ENCODE measurements at places on chromosomes 4 and X.

GRCh38 chrX:153585827-153586226 lies 13.1 kb downstream of the CCNQ start:
- no peak for DNase-seq

DNA sequence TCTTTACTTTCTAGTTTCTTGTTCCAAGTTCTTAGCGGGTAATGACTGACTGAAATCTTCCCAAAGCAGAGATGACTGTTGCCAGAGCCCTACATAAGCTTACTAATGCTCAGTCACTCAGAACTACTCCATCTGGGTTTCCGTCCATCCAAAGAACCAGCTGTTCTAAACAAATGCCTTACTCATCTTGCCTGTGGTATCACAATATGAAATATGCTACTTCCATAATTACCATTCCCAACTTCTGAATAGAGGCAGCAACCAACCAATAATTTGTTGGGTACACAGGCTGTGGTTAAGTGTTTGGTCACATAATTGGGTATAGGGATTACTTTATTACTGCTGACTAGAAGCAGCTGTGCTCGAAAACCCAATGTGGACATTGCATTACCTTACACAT lies 930.2 kb upstream of the DIAPH2 start:
- peak; percentile 1 for DNase-seq

DNA sequence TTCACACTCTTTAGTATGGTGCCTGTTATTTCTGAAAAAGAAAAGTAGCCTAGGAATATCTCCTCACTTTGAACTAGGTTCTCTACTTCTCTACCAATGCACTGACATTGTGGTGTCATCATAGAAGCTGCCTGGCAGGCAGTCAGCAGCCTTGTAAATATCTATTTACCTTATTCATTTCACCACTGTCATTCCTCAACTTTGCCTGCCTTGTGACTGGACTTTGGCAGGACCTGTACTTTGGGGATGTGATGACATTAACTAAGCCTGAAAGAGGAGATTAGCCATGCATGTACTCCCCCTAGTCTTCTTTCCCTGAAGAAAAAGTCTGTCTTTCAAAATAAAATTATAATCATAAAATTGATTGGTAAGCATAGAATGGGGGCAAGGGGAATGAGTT lies 207.2 kb downstream of the ARAP2 start:
- no peak for DNase-seq

- DNase-seq: no peak
These were observed 283.6 kb downstream of the RPA4 start for GRCh38 chrX:97167333-97167732.

DNA sequence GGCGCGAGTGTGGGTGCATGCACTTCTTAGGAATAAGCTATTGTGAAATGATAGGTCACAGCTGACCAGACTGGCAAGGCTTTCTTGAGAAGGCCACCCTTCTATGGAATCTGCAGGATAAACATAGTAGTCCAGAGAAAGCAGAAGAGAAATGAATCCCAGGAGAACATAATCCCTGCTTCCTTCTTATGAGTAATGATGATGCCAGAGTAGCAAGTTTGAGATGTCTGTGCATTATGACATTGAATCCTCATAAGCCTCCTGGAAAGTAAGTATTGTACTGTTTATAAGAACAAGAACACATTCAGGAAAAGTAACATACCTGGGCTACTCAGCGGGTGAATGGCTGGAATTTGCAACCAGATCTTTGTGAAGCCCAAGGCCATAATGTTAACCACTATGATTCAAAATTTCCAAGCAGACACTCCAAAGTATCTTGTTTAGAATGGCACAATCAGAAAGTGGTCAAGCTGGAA lies 272.1 kb upstream of the HS3ST1 start:
- DNase-seq: peak; percentile 77

GRCh38 chr4:149050840-149051239 lies 608.6 kb upstream of the NR3C2 start:
- DNase-seq: no peak

- peak; percentile 4 for DNase-seq
These were observed 104.6 kb downstream of the NPFFR2 start for GRCh38 chr4:72136429-72136828.

DNA sequence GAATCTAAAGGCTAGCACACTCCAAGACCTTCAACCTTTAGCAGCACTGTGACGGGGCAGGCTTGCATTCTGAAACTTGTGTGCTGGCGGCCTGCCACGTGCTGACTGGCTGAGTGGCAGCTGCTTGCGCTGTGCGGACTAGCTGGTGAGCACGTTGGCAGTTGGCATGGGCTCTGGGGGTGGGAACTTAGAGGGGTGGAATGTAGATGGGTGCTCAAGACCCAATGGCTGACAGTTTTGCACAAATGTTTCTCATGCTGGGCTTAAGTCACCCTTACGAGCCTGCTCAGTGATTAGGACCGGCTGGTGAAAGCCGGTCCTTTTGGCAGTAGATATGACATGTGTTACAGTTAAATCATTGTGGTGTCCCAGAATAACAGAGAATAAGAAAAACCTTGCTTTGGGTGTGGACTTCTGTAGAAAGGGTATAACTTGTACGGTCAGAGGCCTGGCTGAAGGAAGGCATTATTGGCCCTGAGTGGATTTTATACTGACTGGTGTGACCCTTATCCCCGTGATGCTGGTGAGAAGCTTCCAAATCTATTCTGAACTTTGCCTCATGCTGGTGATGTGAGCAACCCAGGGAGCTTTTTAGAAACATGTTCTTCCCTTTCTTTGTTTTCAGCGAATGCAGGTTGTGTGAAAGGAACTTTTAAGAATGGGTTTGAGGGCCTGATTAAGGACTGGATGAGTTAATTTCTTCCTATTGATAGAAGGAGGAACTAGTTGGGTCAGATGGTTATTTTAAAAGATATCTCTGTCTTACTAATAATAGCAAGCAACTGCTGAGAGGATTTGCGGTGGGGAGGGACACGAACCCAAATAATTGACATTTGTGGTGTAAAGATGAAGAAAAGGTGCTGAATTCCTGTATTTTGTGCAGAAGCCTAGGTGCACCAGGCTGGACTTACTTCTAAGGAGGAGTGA lies 107.4 kb upstream of the SLC4A4 start:
- DNase-seq: no peak

DNA sequence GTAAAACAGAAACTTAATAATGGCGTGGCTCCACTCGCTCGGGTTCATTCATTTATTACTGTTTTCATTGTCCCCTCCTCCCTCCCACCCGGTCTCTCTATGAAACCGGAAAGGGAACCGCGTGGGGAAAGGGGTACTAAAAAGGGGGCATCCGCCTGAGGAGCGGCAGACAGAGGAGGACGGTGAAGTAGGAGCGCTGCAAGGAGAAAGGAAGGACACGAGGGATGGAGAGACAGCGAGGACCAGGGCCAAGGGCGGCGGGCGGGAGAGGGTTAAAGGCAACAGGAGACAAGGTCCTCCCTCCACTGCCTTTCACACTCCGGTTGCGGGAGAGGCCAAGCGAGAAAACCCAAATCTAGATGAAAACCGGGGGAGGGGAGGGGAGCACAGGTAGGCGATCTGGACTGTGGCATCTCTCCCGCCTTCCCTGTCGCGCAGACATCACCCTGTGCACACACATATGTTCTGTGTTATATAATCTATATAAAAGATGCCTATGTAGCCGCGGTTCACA lies 829 bp downstream of the ELOVL6 start:
- peak; percentile 37 for DNase-seq

GRCh38 chr4:116598980-116599789 lies 486.2 kb downstream of the TRAM1L1 start:
- no peak for DNase-seq

DNA sequence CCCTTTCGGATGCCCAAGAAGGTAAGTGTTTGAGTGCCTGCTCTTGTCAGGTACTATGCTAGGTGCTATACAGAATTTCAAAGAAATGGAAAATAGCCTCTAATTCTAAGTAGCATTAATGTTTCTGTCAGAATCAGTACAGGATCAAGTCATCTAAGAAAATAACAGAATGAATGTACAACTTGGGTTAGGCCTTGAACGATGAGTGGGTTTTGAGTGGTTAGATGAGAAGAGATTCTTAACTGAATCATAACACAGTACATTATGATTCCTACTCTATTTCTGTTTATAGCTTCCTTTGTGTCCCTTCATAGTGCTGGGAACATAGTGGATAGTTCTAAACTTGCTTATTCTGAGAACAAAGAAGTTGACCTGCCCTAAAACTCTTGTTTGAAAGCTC lies 253.9 kb downstream of the GLUD2 start:
- no peak for DNase-seq

GRCh38 chr4:72857787-72858186 lies 211.7 kb downstream of the COX18 start:
- DNase-seq: peak; percentile 91

DNA sequence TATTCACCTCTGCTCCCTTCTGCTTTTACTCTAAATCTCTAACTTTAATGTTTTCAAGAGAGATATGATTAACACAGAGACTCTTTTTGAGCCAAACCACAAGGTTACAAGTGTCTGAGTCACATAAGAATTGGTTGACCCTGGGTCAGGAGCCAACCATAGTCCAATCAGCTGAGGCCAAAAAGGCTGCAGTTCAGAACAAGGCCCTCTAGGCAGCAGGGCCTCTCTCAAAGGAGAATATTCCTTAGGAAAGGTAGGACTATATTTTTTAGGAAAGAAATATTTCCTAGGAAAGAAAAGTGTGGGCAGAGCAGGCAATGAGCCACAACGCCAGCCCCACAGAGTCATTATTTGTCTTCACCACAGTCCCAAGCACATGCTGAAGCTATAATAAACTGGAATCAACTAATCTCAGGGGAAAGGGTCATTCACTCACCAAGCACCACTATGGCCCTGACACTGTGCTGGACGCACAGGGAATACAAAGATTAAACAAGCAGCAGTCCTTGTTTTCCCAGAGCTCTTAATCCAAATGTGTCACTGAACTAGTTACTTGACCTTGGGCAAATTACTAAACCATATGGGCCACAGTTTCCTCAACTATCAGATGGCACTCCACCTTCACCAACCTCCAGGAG lies 2.2 kb downstream of the ATP8A1 start:
- DNase-seq: peak; percentile 92

DNA sequence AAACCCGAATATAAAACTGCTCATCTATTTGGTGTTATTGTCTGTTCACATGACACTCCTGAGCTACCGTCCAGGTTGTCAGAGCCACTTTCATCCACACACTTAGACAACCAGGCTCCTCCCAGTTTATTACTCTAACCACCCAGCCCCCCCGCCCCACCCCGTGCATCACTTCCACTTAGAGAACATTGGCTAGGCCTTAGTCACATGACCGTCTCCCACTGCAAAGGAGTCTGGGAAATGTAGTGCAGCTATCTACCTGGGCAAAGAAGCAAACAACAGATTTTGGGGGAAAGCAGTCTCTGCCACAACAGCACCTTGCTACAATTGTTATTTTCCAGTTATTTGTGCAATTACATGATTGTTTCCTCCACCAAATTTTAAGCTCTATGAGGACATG lies 57.6 kb upstream of the RBPJ start:
- DNase-seq: no peak

GRCh38 chrX:71420686-71421085 lies 54.5 kb downstream of the TAF1 start:
- DNase-seq: no peak

GRCh38 chrX:153523269-153523668 lies 5.8 kb downstream of the ATP2B3 start:
- no peak for DNase-seq

DNA sequence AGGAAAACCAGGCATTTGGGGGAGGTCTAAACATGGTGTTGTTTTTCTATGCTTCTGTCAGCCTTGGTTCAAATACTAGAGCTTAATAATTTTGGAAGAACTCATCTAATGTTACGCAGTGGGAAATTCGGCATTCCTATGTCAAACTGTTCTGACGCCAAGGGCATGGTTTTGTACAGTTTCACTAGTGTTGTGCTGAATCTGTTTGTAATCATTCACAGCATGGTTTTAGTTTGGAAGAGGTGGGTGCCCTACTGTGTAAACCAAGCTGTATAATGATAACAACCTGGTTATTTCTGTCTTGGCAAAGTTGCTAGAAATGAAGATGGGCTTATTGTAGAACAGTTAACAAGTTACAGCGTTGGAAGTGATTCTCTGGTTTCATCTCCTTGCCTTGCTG lies 5.2 kb downstream of the DDX3X start:
- no peak for DNase-seq

DNA sequence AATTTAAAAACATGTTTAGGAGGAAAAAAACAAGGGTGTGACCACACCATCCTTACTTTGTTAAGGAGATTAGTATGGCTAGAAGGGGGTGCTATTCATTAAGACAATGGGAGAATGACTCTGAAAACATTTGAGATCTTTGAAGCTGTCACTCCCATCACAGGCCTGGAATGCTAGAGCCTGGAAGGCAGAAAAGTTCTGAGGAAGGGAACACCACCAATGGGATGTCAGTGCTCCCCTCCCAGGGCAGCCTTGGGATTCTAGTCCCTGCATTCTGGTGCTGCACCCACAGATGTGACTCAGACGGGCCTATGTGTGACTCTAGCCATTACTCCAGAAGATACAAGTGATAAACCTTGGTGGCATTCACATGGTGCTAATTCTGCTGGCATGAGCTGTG lies 162.2 kb upstream of the ANXA10 start:
- DNase-seq: no peak

- DNase-seq: no peak
These were observed 64.5 kb upstream of the PRPS1 start for GRCh38 chrX:107563824-107564223.

DNA sequence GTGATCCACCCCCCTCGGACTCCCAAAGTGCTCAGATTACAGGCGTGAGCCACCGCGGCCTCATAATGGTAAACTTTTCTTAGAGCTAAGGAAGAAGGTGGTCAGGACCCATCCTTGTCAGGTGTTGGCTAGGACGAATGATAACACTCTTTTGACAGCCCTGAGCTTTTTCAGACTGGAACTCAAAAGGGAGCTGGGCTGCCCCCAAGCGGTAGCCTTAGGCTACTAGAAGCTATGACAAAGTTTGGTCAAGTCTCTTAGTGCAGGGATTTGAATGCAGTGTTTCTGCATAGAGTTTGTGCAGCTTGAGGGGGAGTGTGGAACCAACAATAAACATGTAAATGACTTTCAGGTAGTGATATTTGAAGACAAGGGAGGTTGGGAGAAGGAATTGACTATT lies 11.8 kb upstream of the HSD17B10 start:
- peak; percentile 34 for DNase-seq

GRCh38 chrX:106286053-106286650 lies 118.0 kb downstream of the PWWP3B start:
- peak; percentile 52 for DNase-seq
